Muscle of back (tissue), 13 donors: ENCODE measurements at places on chromosomes 7 and 10.

GRCh38 chr7:5590596-5591277 is 167.1 kb upstream of the TNRC18 start:
- DNase-seq: no peak

- no peak for DNase-seq
Measured at GRCh38 chr7:65238785-65239184, 134.9 kb upstream of the ZNF92 start.

- no peak for DNase-seq
Measured at GRCh38 chr10:114605155-114605797, 52.8 kb downstream of the ABLIM1 start.

DNA sequence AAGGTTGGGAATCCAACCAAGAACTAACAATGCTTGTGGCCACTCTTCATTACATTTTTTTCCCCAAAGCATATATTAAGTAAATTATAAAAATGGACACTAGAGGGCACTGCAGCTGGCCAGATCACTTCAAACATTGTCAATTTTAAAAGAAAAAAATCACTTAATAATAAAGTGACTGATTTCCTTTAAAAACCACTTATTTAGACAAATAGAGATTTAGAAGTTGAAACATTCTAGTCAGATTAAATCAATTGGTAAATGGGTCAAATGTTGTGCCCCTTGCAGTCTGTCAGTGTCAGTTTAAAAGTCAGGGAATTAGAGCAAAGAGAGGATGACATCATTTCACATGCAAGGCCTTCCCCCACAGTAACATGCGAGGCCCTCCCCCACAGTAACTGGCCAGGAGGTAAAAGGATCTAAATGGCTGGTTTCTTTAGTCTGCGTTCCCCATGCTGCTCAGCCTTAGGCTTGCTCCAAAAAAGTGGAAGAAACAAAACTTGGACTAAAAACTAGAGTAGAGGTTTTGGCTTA is 177.9 kb downstream of the SKAP2 start:
- peak; percentile 85 for DNase-seq

- DNase-seq: no peak
Measured at GRCh38 chr10:71964743-71965515, 734 bp downstream of the CHST3 start.

GRCh38 chr7:94276795-94277194 is 117.9 kb upstream of the COL1A2 start:
- no peak for DNase-seq

- peak; percentile 4 for DNase-seq
Measured at GRCh38 chr10:115141254-115141653, 48.1 kb downstream of the ATRNL1 start.

DNA sequence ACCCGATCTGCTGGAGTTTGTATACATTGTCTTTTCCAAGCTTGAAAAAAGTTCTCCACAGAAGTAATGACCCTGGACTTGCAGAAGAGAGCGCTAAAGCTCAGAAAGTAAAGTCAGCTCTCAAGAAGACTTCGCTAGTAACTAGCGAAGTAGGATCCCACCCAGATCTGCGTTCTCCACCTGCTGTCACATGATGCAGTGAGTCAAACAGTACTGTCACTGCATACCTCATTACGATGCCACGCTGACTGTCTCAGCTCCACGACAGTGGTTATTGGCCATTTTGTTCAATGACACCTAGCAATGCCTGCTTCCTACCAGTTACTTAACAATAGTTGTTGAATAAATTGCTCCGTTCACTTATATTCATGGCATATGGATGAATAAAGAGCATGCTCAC is 29.7 kb upstream of the SEC61G start:
- DNase-seq: peak; percentile 71

DNA sequence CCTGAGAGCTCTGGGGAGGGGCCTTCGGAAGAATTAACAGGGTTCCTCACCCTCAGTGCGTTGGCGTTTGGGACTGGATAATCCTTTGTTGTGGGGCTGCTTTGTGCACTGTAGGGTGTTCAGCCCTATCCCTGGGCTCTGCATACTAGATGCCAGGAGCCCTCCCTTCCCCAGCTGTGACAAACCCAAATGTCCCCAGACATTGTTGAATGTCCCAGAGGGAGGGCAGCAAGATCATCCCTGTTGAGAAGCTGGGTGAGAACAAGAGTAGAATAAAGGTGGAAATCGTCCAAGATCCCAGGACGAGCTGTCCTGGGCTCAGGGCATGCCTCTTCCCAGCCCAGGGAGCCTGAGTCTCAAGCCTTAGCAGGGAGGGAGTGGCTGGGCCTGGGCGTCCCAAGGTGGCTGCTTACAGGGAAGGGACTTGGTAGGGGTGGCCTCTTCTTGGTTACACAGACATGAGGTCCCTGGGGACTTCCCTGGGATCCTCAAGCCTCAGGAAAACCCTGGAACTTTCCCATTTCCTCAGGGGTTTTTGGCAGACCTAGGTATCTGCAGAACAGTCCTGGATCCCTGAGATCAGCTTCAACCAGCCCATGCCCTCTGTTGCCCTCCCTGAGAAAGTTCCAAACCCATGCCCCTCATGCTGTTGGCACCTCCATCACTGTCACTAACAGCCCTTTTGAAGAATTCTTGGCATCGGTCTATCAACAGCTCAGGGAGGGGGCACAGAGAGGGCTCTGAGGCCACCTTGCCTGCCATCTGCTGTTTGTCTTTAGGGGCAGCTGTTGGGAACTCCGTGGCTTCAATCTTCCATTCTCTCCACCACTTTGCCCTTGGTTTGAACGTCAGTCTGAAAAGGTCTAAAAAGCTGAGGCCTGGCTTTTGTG is 53.7 kb downstream of the GOLGA7B start:
- no peak for DNase-seq

- no peak for DNase-seq
Measured at GRCh38 chr7:24501009-24501408, 72.2 kb upstream of the PALS2 start.

DNA sequence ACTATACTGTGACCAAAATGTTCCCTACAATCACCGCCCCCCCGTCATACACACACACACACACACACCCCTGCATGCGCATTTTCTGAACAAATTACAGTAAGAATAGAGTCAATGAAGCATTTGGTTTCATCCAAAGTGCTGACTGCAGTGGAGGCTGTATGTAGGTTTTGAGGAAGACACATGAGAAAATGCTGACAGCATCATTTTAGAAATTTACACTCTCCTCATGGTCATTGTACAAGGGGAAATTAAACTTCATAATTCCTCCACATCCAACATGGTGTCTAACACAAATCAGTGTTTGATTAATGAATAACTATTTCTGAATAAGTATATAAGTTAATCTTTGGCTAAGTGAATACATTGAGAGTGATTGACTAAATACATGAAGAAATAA is 1126.8 kb upstream of the PHF14 start:
- no peak for DNase-seq
